Epithelial cell of proximal tubule (primary cell): ENCODE measurements at places on chromosomes 6 and 20. TPM values are rescaled to one million over a fixed set of nuclear protein-coding genes. Genes with fewer than 3 reads are reported as not detected.

Gene CST7
- total RNA-seq: not detected in 2 replicates

Gene FKBP1C
- total RNA-seq: 0.36 and 0.58 TPM in 2 replicates

Gene ABHD16B
- total RNA-seq: not detected in 2 replicates

Gene TMEM244
- total RNA-seq: not detected in 2 replicates

Gene OR2H1
- total RNA-seq: not detected in 2 replicates

Gene ARHGAP40
- total RNA-seq: 1.7 and 5.6 TPM in 2 replicates

Gene KCNK5
- total RNA-seq: 1.6 and 2.8 TPM in 2 replicates

Gene HLA-DRB1
- not detected in 2 replicates for total RNA-seq

Gene PSORS1C1
- total RNA-seq: 1.1 and 2.8 TPM in 2 replicates

Gene SMPDL3A
- 3.5 TPM in 2 replicates for total RNA-seq

Gene PEX3
- total RNA-seq: 7.8 and 12.6 TPM in 2 replicates

GRCh38 chr6:122393351-122393896 is 6.0 kb upstream of the HSF2 start:
- DNase-seq: no peak

- DNase-seq: no peak
Measured at GRCh38 chr20:19940988-19941460, 76.1 kb upstream of the NAA20 start.

DNA sequence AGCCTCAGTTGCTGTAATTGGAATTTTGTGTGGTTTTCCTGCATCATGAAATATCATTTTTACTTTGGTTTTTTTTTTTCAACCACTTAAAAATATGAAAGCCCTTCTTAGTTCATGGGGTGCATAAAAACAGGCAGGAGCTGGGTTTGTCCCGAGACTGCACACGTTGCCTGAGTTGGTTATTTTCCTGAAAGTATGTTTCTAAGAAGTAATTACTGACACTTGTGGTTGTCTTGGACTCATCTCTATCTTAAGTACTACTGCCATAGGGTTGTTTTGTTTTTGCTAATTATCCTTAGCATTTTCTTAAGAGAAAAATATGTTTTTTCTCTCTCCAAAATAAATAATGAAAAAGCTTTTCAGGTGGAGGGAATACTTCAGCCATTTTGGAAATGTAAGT is 40.1 kb downstream of the FAM120B start:
- DNase-seq: no peak

DNA sequence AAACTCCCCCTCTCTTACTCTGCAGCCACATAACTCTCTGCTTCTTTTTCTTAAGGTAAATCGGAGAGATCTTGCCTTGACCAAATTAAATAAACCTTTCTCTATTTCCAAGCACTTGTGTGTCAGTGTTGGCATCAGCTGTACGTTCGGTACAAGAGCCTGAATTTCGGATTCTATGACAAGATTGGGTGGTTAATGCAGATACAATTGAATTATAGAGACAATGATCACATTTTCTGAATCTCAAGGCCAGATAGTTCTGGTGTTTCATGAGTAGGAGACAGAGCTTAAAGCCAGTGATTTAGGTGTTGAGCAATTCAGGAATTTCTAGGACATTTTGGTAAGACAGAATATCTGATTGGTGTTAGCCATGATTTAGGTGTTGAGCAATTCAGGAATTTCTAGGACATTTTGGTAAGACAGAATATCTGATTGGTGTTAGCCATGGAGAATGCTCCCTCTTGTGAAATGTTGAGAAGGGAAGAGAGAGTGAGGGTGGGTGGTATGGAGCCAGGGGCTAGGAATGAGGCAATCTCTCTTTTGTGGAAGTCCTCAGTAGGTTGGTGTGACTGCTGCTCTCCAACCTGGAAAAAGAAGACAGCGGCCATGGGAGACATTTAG is 5.1 kb downstream of the SPINT3 start:
- no peak for DNase-seq

GRCh38 chr20:13271098-13271497 is 50.0 kb downstream of the ISM1 start:
- no peak for DNase-seq

GRCh38 chr20:25340380-25340779 is 50.3 kb downstream of the ABHD12 start:
- no peak for DNase-seq

DNA sequence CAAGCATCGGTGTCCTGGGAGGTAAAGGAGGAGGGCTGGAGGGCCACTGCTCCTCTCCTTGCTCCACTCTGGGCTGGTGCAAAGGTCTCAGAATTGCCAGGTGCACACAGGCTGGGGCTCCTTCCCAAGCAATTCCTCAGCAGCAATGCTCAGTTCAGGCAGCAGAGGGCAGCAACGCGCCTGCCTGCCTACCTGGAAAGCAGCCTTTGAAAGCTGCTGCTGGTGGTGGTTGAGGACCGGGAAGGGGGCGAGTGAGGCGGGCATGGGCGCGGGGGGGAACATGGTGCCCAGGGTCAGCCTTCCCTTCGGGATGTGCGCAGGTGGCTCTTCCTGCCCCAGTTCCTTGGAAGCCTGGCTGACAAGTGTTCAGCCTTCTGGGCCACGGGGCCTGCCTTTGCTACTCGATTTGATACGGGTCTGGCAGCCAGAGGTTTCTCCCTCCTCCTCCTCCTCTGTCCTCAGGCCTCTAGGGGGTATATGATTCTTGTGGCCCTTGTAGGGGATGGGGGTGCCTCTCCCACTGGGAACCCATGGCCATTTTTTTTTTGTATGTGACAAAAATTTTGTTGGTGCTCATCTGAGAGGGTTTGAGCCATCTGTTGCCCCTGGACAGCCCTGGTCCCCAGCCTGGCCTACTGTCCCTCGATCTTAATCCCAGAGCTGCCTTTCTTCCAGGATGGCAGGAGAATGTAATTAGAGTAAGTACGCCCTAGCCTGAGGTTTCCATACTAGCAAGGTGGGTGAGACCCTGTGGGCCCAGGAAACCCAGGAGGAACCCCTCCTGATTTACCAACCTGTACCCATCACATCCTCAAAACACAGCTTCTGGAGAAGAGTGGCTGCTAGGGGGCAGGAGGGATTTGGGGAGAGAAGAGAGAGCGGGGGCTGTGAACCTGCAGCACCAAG is 20.1 kb downstream of the MRPS18A start:
- no peak for DNase-seq

DNA sequence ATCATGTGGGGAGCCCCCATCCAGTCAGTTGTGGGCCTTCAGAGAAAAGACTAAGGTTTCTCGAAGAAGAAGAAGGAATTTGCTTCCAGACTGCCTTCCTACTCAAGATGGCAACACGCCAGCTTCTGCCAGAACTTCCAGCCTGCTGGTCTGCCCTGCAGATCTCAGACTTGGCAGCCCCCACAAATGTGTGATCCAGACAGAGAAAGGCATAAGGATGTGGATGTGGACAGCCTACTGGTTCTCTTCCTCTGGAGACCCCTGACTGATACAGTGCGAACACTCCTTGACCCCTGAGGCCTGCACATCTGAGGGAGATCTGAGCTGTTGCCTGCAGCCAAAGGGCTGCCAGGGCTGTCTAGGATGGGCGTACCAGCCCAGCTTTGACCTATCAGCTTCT is 8.6 kb downstream of the GABRR1 start:
- DNase-seq: no peak
